Smooth muscle cell of the pulmonary artery (primary cell): ENCODE measurements at places on chromosomes 2 and 18. TPM values are rescaled to one million over a fixed set of nuclear protein-coding genes. Genes with fewer than 3 reads are reported as not detected.

The PGAP1 gene
- total RNA-seq = 12.4 and 14.0 TPM in 2 replicates

The LOXHD1 gene
- not detected in 2 replicates for total RNA-seq

The CRYGD gene
- not detected in 2 replicates for total RNA-seq

The SFT2D3 gene
- 4.2 and 4.7 TPM in 2 replicates for total RNA-seq

The LYG2 gene
- total RNA-seq = not detected in 2 replicates

The FBXO36 gene
- total RNA-seq = 1.8 and 2.9 TPM in 2 replicates

The GCG gene
- total RNA-seq = not detected in 2 replicates

The SPATA3 gene
- total RNA-seq = not detected in 2 replicates

The HS6ST1 gene
- total RNA-seq = 15.4 and 29.5 TPM in 2 replicates

The FAM110C gene
- 0.07 and 1.1 TPM in 2 replicates for total RNA-seq
